ENCODE measurements at places on chromosomes 1 and 21.
A peak's percentile ranks its signal among the peaks of the same experiment; 100 is the strongest.

- no peak for DNase-seq
Observed at GRCh38 chr1:183319051-183319450, 99.1 kb downstream of the NMNAT2 start.

GRCh38 chr21:28196981-28197380 is 795.7 kb downstream of the LTN1 start:
- no peak for DNase-seq

DNA sequence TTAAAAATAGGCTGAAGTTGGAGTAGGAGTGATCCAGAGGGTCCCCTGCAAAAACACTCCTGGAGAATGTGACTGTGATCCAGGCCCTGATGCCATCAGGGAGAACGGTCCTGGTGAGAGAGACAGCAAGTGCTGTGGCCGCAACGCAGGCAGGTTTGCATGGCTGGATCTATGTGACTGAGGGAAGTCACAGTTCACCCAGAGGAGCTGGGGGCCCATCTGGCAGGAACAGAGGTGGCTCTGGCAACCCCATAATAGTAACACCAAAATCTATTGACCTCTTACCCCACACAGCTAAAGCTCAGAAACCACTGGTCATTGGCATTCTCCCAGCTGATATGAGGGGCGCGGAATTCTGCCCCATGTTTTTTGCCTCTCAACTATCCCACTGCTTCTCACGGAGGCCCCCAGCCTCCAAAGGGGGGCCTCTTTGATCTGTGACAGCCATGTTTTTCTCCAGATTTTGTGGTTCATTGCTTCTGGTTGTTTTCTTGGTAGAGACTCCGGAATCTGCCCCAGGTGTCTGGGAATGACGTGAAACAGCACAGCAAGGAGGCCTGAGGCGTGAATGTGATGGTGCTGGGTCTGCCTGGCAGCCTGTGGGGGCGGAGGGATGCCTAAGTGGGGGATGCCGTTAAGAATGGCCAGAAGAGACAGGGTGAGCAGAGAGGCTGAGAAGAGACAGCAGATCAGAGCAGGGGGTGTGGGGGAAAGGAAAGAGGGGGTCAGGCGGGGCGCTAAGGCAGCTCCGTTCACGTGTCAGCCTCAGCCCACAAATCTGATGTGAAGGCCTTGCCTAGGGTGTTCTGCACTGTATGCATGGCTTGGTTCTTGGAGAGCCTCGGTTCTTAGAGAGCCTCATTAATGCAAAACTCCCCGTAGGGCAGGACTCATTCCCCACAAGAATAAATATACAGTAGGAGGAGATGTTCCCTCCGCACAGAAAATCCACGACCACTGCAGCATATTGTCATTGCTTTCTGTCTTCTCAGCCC is 23.5 kb downstream of the CASP9 start:
- no peak for DNase-seq

GRCh38 chr1:236253918-236254637 is 27.7 kb downstream of the ERO1B start:
- no peak for DNase-seq

- DNase-seq = no peak
Observed at GRCh38 chr1:216057063-216057462, 366.2 kb downstream of the USH2A start.

GRCh38 chr21:44352253-44352860 is 1.1 kb upstream of the TRPM2 start:
- no peak for DNase-seq

- DNase-seq = no peak
Observed at GRCh38 chr1:160905617-160905989, 20.6 kb upstream of the ITLN1 start.

DNA sequence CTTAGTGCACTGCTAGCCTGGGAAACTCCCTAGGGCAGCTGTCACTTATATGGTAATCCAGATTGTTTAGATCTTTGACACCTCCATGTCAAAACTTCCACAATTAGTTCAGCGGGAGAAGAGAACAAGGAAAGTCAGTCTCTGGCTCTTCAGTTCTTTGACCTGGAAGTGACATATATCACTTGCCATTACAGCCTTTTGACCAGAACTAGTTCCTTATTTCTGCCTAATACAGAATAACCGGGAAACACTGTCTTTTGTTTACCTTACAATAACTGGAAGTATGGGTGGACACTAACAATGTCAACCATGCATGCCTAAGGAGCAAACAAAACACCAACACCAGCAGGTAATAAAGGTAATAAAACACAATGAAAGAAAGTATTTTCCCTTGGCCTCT is 68.3 kb downstream of the C4BPA start:
- no peak for DNase-seq

- no peak for DNase-seq
Observed at GRCh38 chr1:116230712-116231111, 119.5 kb downstream of the MAB21L3 start.

- no peak for DNase-seq
Observed at GRCh38 chr1:227322376-227322775, 4.1 kb upstream of the CDC42BPA start.

GRCh38 chr1:25033828-25034705 is 104.0 kb upstream of the RUNX3 start:
- DNase-seq = peak; percentile 54

DNA sequence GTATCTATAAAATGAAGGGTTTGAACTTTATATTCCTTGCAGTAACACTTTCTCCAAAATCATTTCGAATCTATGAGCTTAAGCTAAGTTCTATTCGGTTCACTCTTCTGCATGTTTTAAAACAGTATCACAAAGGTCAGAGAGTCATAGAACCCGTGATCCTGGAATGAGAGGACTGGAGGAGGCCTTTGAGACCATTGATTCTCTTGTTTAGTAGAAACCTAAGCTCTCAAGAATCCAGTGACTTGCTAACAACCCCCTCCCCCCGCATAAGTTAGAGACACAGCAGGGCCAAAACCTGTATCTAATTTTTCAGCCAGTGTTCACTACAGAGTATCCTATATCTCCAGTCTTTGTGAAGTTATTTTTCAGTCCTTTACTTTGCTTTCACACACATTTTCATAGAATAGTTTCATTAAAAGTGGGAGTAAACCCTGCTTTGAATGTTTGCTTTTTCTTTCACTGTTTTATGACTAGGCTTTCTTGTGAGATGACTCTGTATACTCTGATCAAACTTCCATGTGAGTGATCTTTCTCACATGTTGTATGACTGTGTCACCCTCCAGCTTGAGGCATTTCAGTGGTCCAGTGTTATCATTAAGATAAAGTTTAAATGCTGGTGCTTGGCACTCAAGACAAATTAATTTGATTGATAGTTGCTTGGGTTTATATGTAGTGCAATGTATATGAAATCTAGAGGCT is 275.4 kb upstream of the SGIP1 start:
- no peak for DNase-seq

GRCh38 chr1:107879927-107880326 is 85.1 kb downstream of the VAV3 start:
- DNase-seq = no peak

- DNase-seq = no peak
Observed at GRCh38 chr21:43315244-43316137, 111.4 kb downstream of the SIK1 start.

GRCh38 chr1:1221887-1222574 is 8.1 kb upstream of the TNFRSF4 start:
- no peak for DNase-seq

DNA sequence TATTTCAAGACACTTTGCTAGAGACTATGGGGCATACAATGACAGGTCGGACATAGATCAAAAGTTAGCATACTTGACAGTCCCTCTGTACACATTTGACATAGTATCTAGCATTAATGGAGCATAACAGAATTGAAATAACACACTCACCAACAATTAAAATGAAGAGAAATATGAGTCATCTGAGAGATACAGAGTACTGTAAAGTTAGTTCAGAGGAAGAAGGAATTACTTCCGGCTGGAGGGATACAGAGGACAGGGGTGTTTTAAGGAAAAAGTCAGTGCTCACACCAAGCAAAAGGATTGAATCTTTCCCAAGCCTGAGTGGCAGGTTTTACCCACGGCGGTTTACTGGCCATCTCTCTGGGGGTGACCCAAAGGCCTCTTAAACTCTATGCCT is 2.4 kb downstream of the ZMYND12 start:
- no peak for DNase-seq

DNA sequence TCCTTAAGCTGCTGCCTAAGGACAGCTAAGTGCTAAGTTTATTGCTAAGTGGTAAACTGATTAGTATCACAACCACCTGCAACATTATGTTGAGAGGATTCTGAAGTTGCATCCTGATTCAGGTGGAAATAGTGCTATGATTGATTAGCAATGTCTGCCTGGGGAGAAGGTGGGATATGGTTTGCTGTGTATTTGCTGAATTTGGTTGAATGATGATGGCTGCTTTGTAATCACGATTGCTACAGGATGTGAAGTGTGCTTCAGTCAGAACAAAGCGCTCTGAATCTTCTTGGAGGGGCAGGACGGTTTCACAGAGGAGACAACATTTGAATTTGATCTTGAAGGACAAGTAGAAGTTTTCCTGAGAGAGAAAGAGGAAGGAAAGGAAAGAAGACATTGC is 226.0 kb downstream of the ST6GALNAC3 start:
- DNase-seq = no peak

GRCh38 chr1:175192111-175192629 is 406 bp downstream of the KIAA0040 start:
- DNase-seq = peak; percentile 62

Data from stimulated activated CD8-positive, alpha-beta memory T cell treated with anti-CD3 and anti-CD28 coated beads, Interleukin-4, amount 100 ng/mL, for 48 hours (primary cell).